SW 1271 (cell line): ENCODE measurements at places on chromosomes 16 and 17.
A peak's percentile ranks its signal among the peaks of the same experiment; 100 is the strongest.

- no peak for DNase-seq
These were observed 49.6 kb downstream of the PSMD12 start for GRCh38 chr17:67316781-67317180.

DNA sequence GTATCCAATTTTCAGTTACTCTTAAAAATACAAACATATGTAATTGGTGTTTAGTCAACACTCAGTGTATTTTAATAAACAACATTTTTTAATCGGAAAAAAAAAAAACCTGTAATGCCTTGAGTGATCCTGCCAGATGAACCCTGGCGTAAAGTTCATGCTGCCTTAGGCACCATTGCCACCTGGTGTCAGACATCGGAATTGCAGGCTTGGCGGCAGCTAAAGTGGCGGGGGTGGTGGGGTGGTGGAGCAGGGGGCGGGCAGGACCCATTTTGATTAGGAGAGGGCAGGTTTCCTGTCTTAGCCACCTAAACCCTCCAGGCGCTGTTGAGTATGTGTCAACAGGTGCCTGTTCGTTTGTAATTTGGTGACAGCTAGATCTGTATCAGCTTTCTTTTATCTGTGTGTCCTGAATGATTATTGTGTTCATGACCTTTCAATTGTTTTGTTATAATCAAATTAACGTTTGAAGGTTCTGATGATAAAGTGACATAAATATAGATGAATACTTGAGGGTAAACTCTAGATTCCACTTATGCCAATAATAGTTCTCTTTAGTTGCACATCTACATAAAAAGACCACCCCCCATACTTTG, 588.7 kb downstream of the CDH13 start:
- peak; percentile 2 for DNase-seq

DNA sequence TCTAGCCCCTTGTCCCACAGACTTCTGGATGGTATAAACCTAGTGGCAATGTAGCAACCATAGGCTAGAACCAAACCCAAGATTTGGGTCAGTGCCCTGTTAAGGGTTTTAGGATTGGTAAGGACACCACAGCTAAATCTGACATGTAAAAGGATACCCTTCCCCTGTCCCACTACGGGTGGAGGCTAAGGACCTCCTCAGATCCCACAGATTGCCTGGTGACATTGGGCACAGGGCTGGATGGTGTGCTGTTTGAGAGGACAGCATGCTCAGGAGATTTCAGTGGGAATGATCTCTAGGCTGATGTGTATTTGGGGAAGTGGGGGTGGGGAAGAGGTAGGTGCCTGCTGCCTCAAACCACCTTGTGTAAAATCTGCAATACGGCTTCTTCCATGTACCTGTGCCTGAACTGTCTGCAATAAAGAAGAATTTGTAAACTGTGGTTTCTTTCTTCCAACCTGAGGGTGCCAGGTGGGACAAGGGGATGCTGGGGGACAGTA, 671 bp upstream of the EDC4 start:
- no peak for DNase-seq

DNA sequence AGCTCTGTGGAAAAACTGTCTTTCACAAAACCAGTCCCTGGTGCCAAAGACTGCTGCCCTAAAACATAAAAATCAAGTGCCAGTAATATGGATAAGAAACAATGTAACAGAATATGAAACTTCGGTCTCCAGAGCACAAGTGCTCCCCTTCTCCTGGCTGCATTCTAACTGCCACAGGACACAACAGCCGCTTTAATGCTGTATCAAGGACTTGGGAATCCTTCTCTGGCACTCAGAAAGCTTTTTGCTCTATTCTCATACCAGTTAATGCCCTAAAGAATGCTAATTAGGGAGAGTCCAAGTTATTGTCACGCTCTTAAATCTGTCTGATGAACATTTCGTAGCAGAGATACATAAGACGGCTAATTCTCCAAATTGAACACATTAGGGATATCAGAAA, 90.9 kb downstream of the PARN start:
- DNase-seq = no peak

- no peak for DNase-seq
These were observed 238.0 kb downstream of the SNX29 start for GRCh38 chr16:12214509-12214908.

DNA sequence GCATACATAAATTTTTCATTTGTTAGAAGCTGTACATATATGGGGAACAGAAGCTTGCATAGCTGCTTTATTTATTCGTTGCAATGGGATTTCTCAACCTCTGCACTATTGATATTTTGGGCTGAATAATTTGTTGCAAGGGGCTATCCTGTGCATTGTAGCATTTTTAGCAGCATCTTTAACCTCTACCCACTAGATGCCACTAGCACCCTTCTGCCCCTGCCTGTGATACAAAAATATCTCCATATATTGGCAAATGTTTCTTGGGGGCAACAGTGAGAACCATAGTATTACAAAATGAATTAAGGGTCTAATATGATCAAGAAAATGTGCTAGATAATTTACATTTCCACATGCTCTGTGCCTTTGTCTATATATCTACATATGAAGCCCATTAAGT, 1401.0 kb downstream of the CDH11 start:
- no peak for DNase-seq

DNA sequence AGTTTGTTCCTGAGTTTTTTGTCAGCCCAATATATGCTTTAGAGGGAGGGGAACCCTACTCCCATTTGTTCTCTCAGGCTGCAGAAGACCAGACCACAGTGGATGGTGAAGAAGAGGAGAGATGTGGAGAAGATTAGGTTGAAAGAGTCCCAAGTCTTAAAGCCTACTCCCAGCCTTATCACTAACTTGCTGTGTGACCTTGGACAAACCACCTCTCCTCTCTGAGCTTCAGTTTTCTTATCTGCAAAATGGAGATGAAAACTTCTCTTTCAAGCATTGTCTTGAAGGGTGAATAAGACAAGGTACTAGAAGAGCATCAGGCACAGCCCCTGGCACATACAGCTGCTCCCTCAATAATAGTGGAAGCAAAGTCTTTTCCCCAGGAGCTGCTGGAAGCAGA, 15.1 kb upstream of the LHX1 start:
- DNase-seq = no peak

DNA sequence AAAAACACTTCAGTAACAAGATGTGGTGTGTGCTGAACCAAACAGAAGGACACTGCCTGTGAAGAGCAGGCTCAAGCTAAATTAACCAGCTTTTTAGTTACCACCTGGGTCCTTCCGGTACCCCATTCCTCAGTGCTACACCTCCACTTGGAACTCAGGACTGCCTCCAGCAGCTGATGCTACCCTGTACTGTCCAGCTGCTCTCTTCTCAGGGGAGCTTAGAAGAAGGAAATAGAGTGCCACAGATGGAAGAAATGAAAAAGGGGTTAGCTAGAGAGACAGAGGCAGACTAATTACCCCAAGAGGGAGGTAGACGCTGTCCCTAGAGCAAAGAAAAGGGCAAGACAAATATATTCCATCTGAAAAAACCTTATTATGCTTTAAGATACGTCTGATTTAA, 5.7 kb downstream of the MED13 start:
- DNase-seq = no peak

GRCh38 chr16:85149776-85150175, 37.5 kb upstream of the CIBAR2 start:
- no peak for DNase-seq

GRCh38 chr17:50768346-50768761, 1.0 kb upstream of the ANKRD40CL start:
- no peak for DNase-seq

- no peak for DNase-seq
These were observed 28.9 kb upstream of the CLEC18A start for GRCh38 chr16:69922200-69922599.

GRCh38 chr16:4090351-4090851, 25.8 kb downstream of the ADCY9 start:
- no peak for DNase-seq

DNA sequence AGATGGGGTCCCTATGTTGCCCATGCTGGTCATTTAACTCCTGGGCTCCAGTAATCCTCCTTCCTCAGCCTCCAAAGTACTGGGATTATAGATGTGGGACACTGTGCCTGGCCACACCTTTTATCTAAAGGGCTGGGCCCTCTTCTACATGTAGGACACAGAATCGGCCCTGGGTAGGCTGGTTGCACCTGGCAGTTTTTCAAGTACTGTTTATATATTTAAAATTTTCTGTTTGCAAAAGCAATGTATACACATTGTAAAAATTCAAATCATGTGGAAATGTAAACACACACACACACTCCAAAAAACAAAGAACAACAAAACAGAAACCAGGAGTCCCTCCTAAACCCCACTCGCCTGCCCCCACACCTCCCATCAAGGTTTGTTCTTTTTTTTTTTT, 28.1 kb upstream of the SIAH1 start:
- no peak for DNase-seq

DNA sequence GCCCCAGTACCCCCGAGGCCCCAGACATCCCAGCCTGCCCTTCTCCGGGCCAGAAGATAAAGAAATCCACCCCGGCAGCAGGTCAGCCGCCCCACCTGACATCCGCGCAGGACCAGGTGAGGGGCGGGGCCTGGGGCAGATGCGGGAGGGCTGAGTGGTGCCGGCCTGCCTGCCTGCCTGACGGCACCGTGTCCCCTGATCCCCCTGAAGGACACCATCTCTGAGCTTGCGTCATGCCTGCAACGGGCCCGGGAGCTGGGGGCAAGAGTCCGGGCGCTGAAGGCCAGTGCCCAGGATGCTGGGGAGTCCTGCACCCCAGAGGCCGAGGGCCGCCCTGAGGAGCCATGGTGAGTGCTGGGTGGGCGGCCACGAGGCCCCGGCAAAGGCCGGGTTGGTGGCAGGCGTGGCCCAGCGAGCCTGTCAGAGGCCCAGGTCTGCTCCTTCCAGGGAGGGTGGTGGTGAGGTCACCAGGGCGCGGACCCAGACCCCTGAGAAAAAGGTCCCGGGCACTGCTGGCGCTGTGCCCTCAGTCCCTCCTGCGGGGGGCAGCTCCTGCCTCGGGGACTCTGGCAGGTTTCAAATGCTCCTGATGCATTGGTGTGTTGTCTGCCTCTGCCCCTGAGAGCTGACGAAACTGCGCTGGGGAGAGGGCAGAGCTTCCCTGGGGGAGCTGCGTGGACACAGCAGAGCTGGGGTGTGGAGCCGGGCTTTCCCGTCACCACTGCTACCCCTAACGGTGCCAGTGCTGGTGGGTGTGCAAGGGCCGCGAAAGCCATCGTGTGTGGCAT, 1.2 kb downstream of the CDT1 start:
- no peak for DNase-seq

- DNase-seq = no peak
These were observed 52.8 kb downstream of the NTN1 start for GRCh38 chr17:9074131-9074530.

GRCh38 chr16:13254998-13255614, 353.7 kb downstream of the SHISA9 start:
- DNase-seq = no peak

- DNase-seq = no peak
These were observed 23.5 kb upstream of the FOXK2 start for GRCh38 chr17:82495844-82496528.

GRCh38 chr17:47736501-47737495, 3.8 kb downstream of the TBX21 start:
- DNase-seq = no peak

DNA sequence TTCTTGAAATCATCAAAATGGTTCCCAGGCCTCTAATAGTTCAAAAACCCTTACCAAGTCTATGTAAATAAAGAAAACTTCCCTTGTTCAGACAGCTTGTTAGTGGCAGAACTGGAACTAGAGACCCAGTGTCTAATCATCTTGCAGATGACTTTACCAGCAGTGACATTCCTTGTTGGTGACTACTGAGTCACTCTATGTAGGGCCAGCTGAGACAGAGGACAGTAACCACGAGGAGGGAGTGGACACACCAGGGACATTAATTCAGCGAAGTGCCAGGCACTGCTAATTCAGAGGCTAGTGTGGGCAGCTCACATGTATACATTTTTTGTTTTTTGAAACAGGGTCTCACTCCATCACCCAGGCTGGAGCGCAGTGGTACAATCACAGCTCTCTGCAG, 6.1 kb upstream of the HEATR3 start:
- no peak for DNase-seq

- DNase-seq = no peak
These were observed 8.9 kb upstream of the SERPINF2 start for GRCh38 chr17:1733759-1734158.

GRCh38 chr17:43226393-43226792, 2.0 kb downstream of the CCDC200 start:
- DNase-seq = no peak

GRCh38 chr17:45394913-45395568, 37.6 kb downstream of the ARHGAP27 start:
- DNase-seq = no peak

DNA sequence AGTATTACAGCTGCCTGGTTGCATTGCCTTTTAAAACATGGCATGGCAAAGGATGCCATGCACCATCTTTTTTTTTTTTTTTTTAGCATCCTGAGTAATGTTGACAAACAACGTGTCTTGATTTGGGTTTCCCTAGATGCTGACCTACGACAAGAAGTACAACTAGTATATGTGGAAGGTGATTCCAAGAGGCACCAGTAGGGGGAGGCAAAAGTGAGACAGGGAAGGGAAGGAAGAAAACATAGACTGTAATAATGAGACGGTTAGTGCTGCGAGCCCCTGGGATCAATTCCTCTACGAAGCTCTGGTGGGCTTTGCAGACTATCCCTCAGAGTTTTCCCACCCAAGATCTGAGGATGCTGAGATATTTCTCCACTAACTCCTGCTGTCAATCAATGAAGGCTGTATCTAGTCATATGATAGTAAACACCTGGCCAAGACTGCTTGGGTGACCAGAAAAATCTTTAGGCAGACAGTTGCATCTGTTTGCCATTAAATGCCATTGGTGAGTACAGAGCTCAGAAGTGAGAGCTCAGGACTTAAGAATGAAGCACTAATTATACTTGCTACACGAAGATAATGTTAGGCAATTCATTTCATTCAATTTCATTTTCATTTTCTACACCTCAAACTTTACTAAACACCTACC, 458.6 kb upstream of the GOT2 start:
- no peak for DNase-seq

GRCh38 chr17:46818929-46819859, 702 bp upstream of the WNT3 start:
- no peak for DNase-seq

GRCh38 chr17:33695431-33695830, 402.3 kb upstream of the ASIC2 start:
- DNase-seq = no peak

DNA sequence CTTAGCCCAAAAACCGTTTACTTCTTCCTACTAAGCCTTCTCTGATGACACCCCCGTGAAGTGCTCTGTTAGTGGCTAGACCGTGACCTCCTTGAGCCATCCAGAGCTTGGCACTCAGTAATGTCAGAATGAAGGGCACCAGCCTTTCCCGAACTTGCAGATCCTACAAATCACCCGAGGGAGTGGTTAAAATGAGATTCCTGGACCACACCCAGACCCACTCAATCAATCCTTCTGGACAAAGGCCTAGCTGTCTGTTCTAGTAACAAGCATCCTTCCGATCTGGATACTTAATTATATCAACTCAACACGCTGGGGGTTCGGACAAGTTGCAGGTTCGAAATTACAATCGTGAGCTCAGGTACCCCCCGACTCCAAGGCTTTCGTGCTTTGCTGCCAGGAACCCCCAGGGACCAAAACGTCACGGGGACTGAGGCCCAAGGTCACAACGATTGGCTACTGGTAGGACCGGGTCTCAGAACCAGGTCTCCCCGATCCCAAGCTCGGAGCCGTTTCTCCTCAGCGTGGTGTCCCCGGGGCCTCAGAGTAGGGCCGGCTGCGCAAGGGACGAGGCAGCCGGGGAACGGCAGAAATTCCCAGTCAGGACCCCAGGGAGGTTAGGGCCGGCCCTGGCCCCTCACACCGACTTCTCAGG, 527 bp downstream of the CIAPIN1 start:
- DNase-seq = no peak

GRCh38 chr16:28503470-28504259, 3.0 kb downstream of the IL27 start:
- DNase-seq = no peak
